Stimulated activated CD4-positive, alpha-beta T cell treated with anti-CD3 and anti-CD28 coated beads, TNF-alpha, amount 100 ng/mL, for 24 hours (primary cell): ENCODE measurements at places on chromosomes 7 and 10.

GRCh38 chr10:102504179-102504975 is 605 bp downstream of the SUFU start:
- peak; percentile 30 for DNase-seq

DNA sequence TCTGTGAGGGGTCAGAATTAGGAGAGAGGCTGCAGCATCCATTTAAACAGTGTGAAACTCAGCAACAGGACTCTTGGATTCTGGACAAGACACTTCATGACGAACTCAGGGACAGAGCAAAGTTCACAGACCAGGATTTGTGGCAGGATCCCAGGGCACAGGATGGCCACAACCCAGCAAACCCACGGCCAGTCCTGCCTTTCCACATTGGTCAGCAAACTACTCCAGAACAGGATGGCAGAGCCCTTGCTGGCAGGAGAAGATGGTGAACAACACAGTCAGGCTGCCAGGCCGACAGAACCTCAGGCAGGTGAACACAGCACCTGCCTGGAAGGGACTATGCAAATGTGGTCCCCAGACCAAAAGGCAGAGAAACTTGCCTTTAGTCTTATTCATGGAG is 34.4 kb downstream of the VSTM4 start:
- DNase-seq = no peak

GRCh38 chr10:83603708-83604107 is 535.6 kb upstream of the GHITM start:
- no peak for DNase-seq

GRCh38 chr10:119268428-119268827 is 61.1 kb downstream of the GRK5 start:
- no peak for DNase-seq

DNA sequence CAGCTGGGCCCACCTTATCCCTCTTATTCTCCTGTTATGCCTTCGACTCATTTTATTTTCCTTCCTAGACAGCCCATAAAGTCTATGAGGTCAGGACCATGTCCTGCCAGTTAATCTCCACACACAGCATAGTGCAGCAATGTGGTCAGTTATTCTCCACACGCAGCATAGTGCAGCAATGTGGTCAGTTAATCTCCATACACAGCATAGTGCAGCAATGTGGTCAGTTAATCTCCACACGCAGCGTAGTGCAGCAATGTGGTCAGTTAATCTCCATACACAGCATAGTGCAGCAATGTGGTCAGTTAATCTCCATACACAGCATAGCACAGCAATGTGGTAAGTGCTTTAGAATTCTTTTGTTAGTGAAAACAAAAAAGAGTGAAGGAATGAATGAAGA is 77.8 kb downstream of the TEX36 start:
- DNase-seq = no peak

DNA sequence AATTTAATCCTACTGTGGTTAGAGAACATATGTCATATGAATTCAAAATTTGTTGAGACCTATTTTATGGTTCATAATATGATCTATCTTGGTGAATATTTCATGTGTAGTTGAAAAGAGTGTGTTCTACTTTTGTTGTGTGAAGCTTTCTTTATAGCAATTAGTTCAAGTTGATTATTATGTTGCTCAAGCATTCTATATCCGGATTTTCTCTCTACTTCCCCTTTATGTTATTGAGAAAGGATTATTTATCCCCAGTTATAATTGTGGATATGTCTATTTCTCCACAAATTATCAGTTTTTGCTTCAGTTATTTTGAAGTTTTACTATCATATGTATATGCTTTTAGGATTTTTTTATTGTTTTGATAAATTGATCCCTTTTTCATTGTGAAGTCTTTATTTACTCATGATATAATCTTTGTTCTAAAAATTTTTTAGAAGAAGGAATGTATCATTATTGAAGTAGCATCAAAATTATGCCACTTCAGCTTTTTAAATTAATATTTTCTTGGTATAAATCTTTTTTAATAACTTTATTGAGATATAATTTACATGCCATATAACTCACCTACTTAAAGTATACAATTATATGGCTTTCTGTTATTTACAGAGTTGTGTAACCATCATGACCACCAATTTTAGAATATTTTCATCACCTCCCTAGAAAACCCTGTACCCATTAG is 12.0 kb upstream of the MEST start:
- no peak for DNase-seq

- DNase-seq = no peak
Observed at GRCh38 chr7:127930341-127931328, 100.6 kb downstream of the LRRC4 start.

- no peak for DNase-seq
Observed at GRCh38 chr7:36280840-36281812, 108.5 kb upstream of the ANLN start.

DNA sequence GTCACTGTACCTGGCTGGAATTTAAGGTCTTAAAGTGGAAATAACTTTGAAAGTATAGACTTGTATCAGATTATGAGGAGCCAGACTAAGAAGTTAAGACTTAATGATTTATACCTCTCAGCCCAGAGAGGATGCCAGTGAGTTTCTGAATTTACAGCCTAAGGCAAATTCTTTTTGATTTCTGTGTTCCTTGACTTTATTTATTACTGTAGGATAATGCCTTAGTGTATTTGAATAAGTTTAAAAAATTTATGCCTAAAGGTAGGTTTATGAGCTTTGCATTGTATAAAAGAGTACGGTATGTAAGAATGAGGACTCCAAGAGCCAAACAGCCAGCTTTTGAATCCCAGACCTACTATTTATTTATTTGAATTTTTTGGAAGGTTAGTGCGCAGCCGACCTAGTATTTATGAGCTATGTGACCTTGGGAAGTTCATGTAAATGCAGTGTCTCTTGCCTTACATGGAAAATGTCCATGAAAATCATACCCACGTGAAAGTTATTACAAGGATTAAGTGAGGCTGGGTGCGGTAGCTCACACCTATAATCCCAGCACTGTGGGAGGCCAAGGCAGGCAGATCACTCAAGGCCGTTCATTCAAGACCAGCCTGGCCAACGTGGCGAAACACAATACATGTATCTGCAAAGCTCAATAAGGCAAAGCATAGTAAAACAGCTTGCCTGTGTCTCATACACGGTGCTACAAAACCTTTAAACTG is 174.6 kb downstream of the AUTS2 start:
- no peak for DNase-seq

GRCh38 chr10:5411941-5412276 is 448 bp upstream of the NET1 start:
- DNase-seq = no peak
